ENCODE measurements at places on chromosomes 7 and 10. TPM values are rescaled to one million over a fixed set of nuclear protein-coding genes. Genes with fewer than 3 reads are reported as not detected.

DNA sequence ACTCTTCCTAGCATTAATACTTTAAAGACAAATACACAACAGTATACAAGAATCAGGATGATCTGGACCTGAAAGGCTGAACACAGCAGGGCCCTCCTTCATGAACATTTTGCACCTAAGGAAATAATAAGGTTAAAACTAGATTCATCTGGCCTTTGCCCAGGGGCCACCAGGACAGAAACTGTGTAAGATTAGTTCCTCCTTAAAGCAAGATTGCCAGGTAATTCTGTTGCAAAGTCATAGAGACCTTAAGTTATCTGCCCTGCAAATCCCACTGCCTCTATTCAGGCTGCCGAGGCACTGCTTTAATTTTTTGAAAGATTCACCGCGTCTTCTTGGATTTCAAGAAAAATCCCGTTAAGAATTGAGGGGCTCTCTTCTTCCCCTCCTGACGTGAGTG lies 1.6 kb upstream of the KIAA1217 start:
- H3K36me3 ChIP-seq, result no peaks in the 10 kb centered on the region
- DNase-seq, result no peak
- no peaks in the 10 kb centered on the region for H3K4me1 ChIP-seq
- H3K27ac ChIP-seq, result no peak overlapping the region
- peaks cover 4% of the 10 kb centered on the region for H3K27me3 ChIP-seq

The CREB5 gene
- total RNA-seq, result 0.52 TPM

GRCh38 chr7:100687261-100687660 lies 6.8 kb downstream of the GIGYF1 start:
- DNase-seq, result no peak
- no peak overlapping the region for H3K27ac ChIP-seq
- no peak overlapping the region for H3K4me3 ChIP-seq
- H3K36me3 ChIP-seq, result peaks cover 59% of the 10 kb centered on the region

DNA sequence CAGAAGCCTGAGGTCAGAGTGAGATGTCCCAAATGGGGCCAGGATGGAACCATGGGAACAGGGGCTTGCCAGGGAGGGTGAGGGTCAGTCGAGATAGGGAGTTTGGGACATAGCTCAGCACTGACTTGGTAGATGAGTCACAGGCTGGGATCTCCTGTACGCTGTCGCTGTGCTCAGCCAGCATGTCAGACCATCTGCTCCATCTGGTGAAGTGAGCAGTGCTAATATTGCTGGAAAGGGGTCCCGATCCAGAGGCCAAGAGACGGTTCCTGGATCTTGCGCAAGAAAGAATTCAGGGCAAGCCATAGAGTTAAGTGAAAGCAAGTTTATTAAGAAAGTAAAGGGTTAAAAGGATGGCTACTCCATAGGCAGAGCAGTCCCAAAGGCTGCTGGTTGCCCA lies 505.6 kb downstream of the GALNT17 start:
- no peaks in the 10 kb centered on the region for H3K36me3 ChIP-seq
- no peaks in the 10 kb centered on the region for H3K27me3 ChIP-seq
- no peak overlapping the region for H3K4me3 ChIP-seq
- H3K27ac ChIP-seq, result no peak overlapping the region
- DNase-seq, result no peak

Data from natural killer cell (primary cell).